ENCODE measurements at places on chromosomes 4 and X. TPM values are rescaled to one million over a fixed set of nuclear protein-coding genes. Genes with fewer than 3 reads are reported as not detected.

The CENPVL3 gene
- not detected for polyA plus RNA-seq

The F8 gene
- polyA plus RNA-seq, result 3.4 TPM

GRCh38 chr4:88439161-88439760 lies 17.7 kb upstream of the HERC5 start:
- peak; percentile 9 for DNase-seq

The ODAPH gene
- not detected for polyA plus RNA-seq

The NR3C2 gene
- polyA plus RNA-seq, result 0.18 TPM

Data from BJ (cell line).